ENCODE measurements at places on chromosomes 7 and 10.

DNA sequence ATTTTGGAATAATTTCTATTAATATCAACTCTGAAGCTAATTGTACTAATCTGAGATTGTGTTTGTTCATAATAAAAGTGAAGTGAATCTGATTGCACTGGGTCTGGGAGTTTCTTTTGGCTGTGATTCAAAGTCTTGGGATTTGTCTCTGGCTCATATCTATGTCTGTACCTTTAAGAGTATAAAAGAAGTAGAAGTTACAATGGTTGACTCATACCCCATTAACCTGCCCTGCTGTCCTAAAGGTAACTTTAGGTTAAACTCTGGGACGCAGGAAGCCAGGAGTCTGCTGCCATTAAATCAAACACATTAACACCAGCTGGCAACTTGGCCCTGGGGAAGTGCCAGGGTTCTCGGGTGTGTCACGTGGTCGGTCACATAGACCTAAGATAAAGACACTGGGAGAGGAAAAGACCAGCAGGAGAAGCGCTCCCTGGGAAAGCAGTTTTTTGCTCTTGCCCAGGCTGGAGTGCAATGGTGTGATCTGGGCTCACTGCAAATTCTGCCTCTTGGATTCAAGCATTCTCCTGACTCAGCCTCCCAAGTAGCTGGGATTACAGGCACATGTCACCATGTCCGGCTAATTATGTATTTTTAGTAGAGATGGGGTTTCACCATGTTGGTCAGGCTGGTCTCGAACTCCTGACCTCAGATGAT is 17.8 kb downstream of the SCD start:
- DNase-seq, result peak; percentile 37

DNA sequence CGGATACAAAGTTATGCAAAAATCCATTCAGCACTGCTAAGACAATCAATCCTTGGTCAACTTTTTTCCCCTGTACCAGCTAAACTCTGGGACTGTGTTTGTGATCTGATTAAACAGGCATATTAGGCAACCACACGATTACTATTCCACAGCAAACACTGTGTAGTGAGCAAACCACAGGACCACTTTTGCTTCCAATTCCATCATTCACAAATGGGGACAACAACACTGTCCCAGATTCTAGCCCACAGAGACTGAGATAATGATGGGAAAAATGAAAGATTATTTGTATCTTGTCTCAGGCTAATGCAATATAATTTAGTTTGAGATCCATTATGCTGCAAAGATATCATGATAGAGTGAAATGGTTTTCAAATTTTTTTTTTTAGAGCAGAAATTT is 163.7 kb upstream of the AOAH start:
- DNase-seq, result no peak

GRCh38 chr7:70171369-70171920 is 573.2 kb downstream of the AUTS2 start:
- DNase-seq, result no peak

DNA sequence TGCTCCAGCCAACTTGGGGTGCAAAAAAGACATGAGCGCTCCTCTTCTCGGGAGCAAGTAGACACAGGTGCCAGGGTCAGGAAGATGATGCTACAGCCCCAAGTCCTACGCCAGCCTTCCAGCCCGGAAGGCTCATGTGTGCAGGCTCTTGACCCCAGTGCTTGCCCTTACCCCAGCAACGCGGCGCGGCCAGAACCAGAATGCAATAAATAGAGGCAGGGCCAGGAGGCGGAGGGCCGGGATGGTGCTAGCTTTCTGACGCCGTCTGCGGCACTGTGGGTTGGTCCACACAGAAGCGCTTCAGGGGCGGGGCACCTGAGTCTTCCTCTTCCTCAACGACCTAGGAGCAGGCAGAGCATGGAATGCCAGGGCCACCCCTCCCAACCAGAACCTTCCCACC is 15.0 kb upstream of the BAZ1B start:
- DNase-seq, result no peak

DNA sequence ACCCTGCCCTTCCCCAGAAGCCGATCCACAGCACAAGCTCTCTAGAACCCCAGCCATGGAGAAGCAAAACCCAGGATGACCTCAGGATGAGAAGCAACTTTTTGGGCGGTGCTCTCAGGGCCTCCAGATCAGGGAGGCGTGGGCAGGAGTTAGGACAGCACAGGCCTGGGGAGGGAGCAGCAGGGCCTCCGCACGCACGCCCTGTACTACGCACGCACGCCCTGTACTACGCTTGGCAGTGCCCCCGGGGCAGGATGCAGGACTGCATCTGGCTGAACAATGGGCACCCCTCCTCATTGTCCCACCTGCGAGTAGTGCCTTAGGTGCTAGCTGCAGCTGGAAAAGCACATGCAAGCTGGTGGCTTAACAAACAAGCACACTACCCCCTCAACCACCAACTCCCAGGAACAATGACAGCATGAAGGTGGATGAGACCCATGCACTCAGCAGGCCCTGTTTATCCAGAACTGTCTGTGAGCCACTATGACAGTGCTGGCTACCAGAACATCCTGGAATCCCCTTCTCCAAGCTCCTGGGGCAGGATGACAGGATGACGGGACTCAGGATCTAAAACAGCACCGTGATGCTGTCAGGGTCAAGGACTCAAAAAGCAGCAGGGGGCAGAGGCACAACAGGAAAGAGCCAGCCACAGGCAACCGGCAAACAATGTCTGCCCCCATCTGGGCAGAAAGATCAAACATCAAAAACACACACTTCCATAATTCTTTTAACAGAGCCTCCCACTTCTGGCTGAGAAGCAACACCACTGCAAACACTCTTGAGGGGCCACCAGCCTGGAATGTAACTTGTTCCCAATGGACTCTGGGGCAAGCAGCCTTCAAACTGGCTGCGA is 11.8 kb downstream of the PODXL start:
- DNase-seq, result peak; percentile 76

GRCh38 chr7:139748373-139748765 is 29.4 kb downstream of the HIPK2 start:
- no peak for DNase-seq
